ENCODE measurements at places on chromosomes 16 and 17. TPM values are rescaled to one million over a fixed set of nuclear protein-coding genes. Genes with fewer than 3 reads are reported as not detected.
A peak's percentile ranks its signal among the peaks of the same experiment; 100 is the strongest.

GRCh38 chr17:75240394-75241142 lies 20.8 kb downstream of the GGA3 start:
- no peak for DNase-seq

DNA sequence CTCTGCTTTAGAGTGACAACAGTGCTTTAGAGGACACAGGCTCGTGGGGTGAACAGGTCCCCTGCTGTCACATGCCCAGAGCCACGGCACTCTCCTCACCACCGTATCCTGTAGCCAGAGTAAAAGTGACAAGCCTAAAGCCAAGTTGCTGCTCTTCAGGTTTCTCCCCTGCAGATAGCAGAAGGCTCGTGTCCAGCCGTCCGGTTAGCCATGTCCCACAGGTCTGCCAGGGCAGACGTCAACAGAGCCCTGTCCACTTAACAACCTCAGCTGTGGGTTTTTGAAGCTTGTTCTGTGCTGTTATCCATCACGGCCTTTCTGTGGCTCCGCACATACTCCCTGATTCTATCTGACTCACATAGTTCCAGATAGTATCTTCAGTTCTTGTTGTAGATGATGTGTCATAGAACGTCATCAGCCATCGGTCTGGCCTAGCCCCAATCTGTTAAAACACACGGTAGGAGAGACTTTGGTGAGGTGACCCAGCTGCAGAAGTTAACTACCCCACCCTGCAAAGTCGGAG lies 100.7 kb downstream of the SOCS1 start:
- DNase-seq: no peak

GRCh38 chr17:48546924-48547807 lies 2.3 kb upstream of the HOXB2 start:
- DNase-seq: no peak

Gene ACSM2B
- 0.32 TPM for polyA plus RNA-seq

Gene AATK
- polyA plus RNA-seq: 11.5 TPM

DNA sequence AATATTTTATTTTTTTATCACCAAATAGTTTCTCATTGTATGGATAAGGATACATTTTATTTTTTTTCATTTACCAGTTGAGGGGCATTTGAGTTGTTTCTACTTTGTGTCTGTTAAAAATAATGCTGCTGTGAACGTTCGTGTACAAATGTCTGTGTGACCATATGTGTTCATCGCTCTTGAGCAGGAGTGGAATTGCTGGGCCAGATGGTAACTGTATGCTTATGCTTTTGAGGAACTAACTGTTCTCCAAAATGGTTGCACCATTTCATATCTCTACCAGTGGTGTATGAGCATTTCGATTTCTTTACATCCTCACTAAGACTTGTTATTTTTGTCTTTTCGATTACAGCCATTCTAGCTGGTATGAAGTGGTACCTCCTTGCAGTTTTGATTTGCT lies 212.5 kb upstream of the N4BP1 start:
- no peak for DNase-seq

- DNase-seq: peak; percentile 58
Measured at GRCh38 chr16:15653227-15653626, 3.2 kb downstream of the NDE1 start.

DNA sequence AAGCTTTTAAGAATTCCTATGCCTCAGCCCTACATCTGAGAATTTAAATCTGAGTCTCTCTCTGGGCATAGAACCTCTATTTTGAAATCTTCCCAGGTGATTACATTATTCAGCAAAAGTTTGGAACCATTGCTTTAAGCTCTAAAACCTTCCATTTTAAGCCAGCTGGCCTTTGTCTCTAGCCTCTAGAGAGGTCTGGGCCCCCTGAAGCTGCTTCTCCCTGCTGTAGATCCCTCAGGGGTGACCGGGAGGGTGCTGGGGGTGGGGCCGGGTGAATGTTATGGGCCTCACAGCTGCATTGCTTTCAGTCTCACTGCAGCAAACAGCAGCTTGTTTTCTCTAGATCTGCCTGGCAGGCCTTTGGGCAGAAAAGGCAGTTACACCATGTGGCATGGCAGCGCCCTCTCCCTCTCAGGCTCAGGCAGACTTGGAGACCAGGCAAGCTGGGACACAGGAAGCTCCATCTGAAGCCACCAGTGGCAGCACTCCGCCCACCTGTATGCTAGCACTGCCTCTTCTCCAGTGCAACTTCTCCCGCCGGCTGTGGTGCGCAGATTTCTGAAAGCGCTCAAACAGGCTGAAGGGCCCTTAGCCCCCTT lies 66.3 kb downstream of the MPRIP start:
- no peak for DNase-seq

Gene PRAC2
- polyA plus RNA-seq: not detected

Gene CD300A
- 3.3 TPM for polyA plus RNA-seq

Gene SHCBP1
- 6.5 TPM for polyA plus RNA-seq

GRCh38 chr16:4116325-4117249 lies at the start of gene ADCY9:
TSS of gene ADCY9 (minus strand) at chr16:4116442. CDS start at chr16:4115442, 1,000 bp downstream.
- peak; percentile 91 for DNase-seq

DNA sequence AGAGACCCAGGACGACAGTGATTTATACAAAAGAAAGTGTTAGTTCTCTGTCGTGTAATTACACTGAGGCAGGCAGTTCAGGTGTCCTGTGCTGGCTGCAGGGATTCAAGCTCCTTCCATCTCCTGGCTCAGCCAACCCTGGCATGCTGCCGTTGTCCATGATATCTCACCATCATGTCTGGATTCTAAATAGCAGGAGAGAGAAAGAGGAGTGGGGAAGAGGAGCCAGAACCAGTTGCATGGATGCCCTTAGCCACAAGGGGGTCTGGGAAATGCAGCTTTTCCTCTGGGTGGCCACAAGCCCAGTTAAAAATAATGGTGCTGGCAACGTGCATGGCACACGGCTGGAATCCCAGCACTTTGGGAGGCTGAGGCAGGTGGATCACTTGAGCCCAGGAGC lies 9.7 kb downstream of the C16orf54 start:
- no peak for DNase-seq

DNA sequence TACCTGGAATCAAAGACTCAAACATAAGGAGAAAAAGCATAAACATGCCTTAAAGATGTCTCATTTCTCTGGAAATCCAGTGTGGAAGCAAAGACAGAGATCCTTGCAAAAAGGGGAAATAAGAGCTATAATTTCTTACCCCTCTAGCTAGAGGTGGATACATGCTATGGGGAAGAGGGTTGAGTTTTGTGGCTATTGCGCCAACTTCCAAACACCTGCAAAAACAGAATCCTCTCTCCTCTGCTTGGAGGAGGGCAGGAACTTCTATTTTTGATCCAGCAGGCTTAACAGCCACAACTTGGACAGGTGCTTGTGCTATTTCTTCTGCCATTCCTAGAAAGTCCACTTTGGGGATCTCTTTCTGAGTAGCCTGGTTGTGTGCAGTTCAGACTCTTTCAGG lies 21.5 kb upstream of the NUDT7 start:
- no peak for DNase-seq

- DNase-seq: no peak
Measured at GRCh38 chr16:5722116-5722619, 624.6 kb upstream of the EEF2KMT start.

GRCh38 chr16:25192096-25192495 lies 24.7 kb upstream of the AQP8 start:
- DNase-seq: peak; percentile 2

DNA sequence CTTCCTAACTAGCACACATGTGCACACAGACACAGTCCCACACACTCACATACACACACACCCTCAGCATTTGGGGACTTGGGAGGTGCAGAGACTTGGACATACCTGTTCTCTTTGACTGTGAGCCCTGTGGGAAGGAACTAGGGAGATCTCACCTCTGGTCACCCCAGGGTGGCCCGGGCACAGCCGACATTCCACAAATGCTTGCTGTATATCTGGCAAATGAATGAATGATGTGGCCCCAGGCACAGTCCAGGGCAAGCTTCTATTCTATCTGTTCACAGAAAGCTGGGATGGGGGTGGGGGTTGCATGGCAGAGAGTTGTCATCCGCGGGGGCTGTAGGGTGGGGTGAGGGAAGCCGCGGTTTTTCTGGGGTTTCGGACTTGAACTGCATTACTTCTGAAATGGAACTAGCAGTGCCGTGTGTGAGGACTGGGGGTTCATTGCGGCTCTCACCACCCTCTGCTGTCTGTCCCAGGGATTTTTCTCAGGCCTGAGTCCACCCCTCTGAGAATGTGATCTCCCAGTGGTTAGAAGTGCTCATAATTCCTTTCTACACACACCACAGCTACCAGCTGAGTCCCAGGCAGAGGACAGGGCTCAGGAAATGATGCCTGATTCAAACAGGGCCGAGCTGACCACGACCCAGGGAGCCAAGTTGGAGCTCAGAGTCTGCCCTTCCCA lies 3.3 kb upstream of the RIPOR1 start:
- DNase-seq: no peak

DNA sequence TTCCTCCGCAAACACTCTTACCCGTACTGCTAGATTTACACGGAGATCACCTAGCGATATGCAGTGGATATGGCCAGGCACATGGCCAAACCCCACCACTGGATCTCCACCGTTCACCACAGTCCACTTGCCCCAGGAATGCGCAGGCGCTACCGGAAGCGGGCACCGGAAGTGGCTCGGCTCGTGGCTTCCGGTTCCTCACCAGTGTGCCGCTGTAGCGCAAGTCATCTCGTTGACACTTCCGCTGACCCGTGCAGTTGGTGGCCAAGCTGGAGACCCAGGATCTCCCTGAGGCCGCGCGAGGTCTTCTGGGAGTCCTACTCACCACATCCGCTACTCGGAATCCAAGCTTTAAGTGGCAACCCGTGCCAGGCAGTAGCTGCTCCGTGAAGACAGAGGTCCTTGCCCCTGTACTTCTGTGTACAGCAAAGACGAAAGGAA lies 11.5 kb downstream of the ZNF597 start:
- peak; percentile 43 for DNase-seq

- DNase-seq: peak; percentile 12
Measured at GRCh38 chr17:31067691-31068184, 27.0 kb upstream of the NF1 start.

DNA sequence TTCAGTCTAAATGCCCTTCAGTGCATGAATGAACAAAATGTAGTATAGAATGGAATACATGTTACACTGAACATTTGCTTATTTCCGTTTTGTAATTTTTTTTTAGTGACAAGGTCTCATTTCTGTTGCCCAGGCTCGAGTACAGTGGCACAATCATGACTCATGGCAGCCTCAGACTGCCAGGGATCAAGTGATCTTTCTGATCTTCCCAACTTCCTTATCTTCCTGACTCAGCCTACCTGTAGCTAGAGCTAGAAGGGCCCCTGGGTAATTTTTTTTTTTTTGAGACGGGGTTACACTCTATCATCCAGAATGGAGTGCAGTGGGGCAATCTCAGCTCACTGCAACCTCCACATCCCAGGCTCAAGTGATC lies 7.3 kb upstream of the SLX4 start:
- no peak for DNase-seq

DNA sequence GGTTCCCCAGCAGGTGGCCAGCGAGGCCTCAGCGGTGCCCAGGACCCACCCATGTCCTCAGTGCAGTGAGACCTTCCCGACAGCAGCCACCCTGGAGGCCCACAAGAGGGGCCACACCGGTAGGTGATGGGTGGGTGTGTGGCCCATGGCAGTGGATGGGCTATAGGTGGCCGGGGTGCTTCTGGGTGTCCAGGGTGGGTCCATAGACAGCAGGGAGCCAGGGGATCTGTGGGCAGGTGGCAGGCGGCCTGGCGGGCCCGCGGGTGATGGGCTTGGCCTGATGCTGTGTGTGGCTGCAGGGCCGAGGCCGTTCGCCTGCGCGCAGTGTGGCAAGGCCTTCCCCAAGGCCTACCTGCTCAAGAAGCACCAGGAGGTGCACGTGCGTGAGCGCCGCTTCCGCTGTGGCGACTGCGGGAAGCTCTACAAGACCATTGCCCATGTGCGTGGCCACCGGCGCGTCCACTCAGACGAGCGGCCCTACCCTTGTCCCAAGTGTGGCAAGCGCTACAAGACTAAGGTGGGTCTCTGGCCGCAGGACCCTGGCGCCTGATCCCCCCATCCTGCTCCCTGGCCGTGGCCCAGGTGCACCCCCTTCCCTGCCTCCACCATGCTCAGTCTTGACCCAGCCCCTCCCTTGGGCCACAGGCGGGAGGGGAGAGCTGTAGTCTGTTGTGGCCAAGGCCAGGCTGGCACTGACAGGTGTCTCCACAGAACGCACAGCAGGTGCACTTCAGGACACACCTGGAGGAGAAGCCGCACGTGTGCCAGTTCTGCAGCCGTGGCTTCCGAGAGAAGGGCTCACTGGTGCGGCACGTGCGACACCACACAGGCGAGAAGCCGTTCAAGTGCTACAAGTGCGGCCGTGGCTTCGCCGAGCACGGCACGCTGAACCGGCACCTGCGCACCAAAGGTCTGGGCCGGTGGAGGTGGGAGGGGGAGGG lies 2.1 kb upstream of the DNASE1L2 start:
- DNase-seq: no peak

GRCh38 chr17:77829843-77830799 lies 128.4 kb upstream of the TNRC6C start:
- DNase-seq: peak; percentile 92

DNA sequence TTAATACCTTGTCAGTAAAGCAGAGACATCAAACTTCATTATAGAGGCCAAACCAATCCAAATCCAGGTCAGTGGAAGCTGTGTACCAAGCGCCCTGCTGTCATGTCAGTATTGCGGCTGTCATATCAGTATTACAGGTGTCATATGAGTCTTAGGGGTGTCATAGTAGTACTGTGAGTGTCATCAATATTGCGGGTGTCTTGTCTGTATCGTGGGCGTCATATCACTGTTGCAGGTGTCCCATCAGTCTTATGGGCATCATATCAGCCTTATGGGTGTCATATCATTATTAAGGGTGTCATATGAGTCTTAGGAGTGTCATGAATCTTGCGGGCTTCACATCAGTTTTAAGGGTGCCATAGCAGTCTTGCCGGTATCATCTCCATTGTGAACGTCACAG lies 6.0 kb upstream of the PRDM7 start:
- no peak for DNase-seq

Gene EVI2A
- 2.3 TPM for polyA plus RNA-seq

DNA sequence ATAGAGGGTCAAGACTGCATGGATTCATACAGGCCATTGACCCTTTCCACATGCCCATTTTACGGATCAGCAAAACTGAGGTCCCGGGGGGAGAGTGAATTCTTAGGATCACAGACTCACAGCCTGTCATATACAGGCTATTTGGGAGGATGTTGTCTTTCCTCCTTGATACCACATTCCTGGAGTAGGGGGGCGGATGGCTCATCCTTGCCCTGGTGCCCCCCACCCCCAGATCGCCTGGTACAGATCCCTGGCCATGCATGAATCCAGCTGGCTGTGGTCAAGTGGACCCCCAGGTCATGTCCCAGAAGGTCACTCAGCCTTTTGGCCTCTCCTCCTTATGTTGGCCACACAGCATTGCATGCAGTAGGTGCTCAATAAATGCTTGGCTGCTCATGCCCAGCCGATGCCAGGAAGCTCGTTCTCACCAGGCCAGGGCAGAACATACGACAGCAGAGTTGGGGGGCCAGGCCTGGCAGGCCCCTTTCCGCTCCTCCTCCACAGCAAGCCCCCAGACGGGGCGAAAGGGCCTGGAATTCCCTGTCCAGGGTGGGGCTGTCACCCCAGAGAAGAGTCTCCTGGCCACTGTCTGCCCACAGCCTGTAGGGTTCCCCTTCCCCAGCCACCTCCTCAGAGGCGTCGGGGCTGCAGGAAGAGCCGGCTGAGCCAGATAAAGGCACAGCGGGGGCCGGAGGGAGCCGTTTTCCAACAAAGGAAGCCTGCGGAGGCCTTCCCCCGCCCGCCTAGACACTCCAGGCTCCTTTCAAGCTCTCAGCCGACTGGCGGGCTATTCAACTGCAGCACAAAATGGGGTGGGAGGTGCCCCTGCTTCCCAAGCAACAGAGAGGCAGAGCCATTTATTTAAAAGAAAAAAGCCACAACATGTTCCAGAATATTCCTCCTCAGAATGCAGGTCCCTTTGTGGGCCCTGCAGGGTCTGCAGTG lies 215.7 kb upstream of the CIBAR2 start:
- peak; percentile 82 for DNase-seq

Data from muscle of back (tissue), 13 donors.